ENCODE measurements at places on chromosomes 12 and 14.
A peak's percentile ranks its signal among the peaks of the same experiment; 100 is the strongest.

- no peak for ATAC-seq
Observed at GRCh38 chr14:94541234-94541975, 19.8 kb upstream of the SERPINA4 start.

DNA sequence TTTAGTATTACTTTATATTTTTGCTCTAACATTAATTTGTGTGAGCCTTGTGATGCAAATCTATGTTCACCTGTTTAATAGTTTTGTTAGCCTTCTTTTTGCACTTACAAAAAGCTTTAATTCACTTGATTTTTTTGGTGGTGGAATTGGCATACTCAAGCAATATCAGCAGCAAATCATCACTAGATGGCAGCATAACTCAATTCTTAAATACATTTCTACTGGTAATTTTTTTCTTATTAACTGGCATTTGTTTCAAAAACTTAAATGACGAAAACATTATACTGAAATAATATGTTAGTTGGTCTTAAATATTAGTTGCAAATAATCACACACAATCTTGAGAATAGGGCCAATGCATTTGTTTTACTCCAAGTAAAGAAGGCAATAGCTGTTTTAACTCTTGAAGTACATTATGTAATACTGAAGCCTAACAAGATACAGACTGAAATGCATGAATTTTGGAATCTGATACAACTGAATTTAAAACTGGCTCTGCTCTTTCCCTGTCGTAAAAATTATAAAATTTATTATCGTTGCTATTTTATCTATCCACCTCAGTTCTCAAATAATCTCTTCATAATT lies 151.5 kb downstream of the ATXN7L3B start:
- no peak for ATAC-seq

- no peak for ATAC-seq
Observed at GRCh38 chr14:22500954-22501726, 87.9 kb downstream of the DAD1 start.

DNA sequence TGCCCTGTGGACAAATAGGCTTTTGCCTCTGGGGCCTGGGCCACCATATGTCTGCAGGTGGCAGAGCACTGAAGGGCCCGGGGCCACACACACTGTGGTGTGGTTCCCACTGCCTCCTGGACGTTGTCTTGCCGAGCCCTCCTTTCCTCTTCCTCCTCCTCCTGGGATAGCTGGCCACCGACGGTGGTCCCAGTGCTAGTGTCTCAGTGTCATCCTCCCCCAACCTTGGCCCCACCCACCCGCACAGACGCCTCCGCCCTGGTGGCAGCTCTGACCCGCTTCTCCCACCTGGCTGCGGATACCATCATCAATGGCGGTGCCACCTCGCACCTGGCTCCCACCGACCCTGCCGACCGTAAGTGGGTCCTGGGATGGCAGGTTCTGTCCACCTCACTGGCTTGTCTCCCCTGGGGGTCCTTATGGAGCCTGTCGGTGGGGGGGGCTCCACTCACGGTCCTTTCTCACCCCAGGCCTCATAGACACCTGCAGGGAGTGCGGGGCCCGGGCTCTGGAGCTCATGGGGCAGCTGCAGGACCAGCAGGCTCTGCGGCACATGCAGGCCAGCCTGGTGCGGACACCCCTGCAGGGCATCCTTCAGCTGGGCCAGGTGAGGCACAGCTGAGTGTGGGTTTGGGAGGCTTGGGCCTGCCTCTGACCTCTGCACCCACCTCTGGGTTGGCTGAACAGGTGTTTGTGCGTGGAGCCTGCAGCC lies 23.5 kb downstream of the HIP1R start:
- ATAC-seq, result peak; percentile 2

GRCh38 chr14:91350813-91351511 lies 66.7 kb downstream of the CCDC88C start:
- ATAC-seq, result peak; percentile 70

GRCh38 chr14:54175298-54175942 lies 218.8 kb upstream of the BMP4 start:
- no peak for ATAC-seq

GRCh38 chr14:81728447-81728846 lies 194.8 kb upstream of the SEL1L start:
- no peak for ATAC-seq

DNA sequence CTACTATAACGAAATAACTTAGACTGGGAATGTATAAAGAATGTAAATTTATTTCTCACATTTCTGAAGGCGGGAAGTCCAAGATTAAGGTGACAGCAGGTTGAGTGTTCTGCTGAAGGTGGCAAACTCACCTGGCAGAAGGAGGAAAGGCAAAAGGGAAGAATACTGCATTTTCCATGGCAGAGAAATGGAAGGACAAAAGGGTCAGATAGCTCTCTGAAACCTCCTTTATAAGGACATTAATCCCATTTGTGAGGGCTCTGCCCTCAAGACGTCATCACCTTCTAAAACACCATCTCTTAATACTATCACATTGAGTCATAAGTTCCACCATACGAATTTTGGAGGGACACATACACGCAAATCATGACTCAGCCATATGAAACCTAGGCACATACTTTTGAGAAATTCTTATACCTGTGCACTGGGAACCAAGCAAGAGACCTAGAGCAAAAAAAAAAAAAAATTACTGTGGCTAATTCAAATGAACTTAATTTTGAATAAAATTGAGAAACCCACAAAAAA lies 1669.3 kb upstream of the FLRT2 start:
- no peak for ATAC-seq

DNA sequence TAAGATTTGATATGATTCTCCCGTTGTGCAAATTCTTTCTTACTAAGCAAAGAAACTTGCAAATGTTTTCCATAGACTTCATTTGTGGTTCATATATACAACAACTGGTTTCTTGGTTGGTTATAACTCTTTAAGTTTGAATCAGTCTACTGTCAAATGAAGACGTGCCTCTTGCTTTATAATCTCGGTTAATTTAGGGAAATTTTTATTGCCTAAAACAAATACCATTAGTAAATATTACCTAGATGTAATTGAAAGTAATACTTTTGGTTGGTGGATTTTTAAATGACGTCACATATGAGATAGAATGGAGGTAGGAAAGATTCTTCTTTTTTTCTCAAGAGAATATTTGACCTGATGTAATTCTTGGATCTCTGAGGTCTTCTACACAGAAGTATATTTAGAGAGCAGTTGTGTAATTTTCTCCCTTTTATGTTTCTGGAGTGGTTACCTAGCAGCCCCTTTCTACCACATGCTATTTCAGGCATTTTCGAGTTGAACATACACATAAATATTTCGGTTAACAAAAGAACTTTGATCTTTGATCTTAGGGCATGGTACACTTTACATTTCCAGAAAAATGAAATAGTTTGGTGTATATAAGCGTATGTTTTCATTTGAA lies 1.7 kb downstream of the ATF7IP start:
- peak; percentile 32 for ATAC-seq

DNA sequence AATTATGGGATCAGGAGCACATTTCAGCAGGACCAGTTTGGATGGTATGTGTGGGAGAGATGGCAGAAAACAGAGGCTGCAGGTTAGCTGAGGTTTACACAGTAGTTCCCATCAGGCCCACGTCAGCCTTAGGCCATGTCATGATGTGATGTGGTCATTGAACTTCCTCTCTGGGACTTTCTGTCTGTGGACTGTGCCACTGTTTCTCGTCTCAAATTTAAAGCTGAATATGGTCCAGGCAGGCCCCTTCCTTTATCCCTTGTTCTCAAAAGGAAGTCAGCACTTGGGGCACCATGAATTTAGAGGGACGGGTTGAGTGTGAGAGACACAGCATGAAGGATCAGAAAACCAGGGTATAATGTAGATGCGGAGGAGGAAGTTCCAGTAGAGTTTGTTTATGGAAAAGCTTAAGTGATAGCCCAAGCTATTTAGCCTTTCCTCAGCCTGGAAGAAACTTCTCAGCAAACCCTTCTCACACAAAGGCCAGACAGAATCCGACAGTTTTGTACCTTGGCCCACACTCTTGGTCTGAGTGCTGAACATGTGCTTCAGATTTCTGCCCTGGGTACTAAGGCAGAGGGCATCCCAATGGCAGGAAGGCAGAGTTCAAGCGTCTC lies 3.6 kb upstream of the IGFBP6 start:
- ATAC-seq, result peak; percentile 45

DNA sequence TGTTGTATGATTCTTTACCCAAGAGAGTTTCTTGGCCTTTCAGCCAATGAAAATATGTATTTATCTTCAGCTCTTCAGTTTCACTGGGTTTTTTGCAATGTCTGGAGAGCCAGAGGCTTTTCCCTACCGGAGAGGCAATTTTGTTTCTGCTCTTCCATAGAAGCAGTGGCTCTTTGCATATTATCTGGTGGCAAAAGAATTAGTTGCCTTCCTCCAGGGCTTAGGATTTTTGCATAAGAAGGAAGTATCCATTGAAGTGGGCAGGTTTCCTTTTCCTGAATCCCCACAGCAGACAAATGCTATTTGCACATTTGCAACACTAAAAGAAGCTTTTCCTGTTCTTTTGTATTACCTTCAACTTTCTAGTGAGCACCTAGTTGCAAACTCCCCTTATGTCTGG lies 75.2 kb downstream of the NTS start:
- ATAC-seq, result no peak
